Stimulated activated CD8-positive, alpha-beta memory T cell treated with anti-CD3 and anti-CD28 coated beads, Interleukin-4, amount 100 ng/mL, for 4 hours (primary cell): ENCODE measurements at places on chromosomes 4 and X.
A peak's percentile ranks its signal among the peaks of the same experiment; 100 is the strongest.

DNA sequence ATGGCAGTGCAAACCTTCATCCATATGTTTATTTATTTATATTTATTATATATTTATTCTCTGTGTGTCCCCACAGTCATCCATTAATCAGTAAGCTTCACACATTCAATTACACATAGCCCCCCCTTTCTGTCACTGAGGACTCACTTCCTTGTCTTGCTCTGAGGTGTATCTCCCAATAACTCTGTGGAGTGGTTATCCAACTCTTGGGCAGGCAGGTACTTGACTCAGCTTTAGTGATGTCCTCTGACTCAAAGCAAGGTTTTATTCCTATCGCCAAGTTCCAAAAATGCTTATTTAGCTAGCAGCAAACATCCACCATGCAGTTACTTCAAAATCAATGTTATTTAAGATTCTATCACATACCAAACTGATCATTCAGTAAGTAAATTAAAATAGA is 25.2 kb upstream of the NDP start:
- DNase-seq: no peak

DNA sequence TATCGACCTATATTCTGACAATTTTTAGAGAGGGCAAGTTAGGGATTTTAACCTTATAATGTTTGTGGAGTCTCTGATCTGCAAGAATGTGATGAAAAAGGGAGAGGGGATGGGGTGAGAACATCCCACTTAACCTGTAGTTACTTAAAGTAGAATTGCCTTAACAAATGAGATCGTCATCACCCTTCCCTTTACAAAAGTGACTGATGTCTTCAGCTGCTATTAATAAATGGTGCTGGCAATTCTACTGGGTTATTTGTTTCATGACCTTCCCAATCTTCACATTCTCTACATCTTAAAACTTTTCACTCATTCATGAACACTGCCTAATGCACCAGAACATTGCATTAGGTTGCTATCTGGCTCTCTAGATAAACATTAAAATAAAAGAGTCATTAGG is 873.4 kb upstream of the LCORL start:
- DNase-seq: no peak

GRCh38 chrX:120429776-120430540 is 39.1 kb downstream of the LAMP2 start:
- no peak for DNase-seq

GRCh38 chr4:137861682-137862081 is 329.4 kb upstream of the PCDH18 start:
- DNase-seq: no peak

DNA sequence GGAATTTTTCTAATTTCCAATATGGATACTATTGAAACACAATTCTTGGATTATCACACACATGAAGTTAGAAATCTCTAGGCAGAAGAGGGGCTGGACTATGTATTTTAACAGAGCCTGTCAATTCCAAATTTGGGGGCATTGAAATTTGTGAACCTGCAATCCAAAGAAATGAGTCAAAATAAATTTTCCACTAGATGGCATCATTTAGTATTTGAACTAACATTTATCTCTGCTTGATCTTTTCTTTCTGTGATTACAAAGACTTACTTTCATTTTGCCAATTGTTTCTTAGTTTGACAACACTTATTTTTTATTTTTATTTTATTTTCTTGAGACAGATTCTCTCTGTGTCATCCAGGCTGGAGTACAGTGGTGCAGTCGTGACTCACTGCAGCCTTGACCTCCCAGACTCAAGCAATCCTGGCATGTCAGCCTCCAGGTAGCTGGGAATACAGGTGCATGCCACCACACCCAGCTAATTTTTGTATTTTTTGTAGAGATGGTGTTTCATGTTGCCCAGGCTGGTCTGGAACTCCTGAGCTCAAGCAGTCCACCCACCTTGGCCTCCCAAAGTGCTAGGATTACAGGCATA is 2.7 kb upstream of the PYURF start:
- no peak for DNase-seq

GRCh38 chrX:130079824-130080406 is 30.4 kb downstream of the ELF4 start:
- DNase-seq: peak; percentile 25

DNA sequence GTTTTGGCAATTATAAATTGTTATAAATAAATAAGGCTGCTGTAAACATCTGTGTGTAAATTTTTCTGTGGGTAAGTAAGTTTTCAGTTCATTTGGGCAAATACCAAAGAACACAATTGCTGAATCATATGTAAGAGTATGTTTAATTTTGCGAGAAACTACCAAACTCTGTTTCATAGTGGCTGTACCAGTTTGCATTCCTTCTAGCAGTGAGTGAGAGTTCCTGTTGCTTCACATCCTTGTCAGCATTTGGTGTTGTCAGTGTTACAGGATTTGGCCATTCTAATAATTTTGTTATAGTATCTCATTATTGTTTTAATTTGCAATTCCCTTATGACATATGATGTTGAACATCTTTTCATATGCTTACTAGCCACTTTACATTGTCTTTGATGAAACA is 48.4 kb downstream of the ARFIP1 start:
- no peak for DNase-seq

- no peak for DNase-seq
These were observed 186.3 kb upstream of the TLL1 start for GRCh38 chr4:165686756-165687155.

- DNase-seq: no peak
These were observed 26.2 kb downstream of the ZNF330 start for GRCh38 chr4:141246683-141247429.

DNA sequence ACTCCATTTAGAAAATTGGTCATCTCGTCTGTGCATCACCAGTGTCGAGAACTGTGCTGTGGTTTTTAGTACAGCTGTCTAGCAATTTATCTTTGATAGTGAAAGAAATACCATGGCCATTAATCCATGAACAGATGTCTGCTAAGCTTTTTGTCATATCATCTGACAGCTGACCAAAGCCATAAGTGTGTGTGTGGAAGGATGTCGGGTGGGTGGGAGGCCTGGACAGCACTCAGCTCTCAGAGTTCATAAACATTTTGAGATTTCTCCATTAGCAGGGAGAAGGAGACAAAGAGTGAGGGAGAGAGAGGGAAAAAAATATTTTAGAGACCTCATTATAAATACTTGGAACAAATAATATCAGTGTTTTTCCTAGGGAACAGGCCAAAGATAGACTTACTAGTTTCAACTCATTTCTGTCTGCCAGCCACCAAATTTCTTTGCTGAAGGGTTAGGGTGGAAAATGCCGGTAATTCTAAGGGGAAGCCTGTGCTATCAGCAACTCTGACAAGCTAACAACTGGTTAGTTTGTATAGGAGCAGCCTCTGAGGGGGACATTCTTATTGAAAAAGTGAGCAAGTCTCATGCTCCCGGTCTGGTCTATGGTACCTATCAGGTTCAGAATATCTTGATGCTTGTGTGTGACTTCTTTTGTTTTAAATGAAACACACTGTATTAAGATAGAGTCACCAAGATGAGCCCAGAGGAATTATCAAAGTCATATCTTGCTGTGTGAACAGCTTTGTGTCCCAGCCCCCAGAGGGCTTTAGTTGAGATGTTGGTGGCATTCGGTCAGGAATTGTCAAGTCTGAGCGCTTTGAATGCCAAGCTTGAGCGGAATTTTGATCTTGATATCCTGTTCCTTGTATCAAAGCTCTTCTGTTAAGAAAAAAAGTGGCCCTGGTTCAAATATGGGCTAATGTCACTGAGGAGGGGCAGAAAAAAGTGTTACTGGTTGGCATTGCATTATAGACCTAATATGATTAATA is 41.9 kb upstream of the PDLIM3 start:
- DNase-seq: no peak

GRCh38 chr4:165368114-165368513 is 10.7 kb upstream of the CPE start:
- no peak for DNase-seq

GRCh38 chr4:160265836-160266235 is 1163.0 kb downstream of the RAPGEF2 start:
- DNase-seq: no peak

DNA sequence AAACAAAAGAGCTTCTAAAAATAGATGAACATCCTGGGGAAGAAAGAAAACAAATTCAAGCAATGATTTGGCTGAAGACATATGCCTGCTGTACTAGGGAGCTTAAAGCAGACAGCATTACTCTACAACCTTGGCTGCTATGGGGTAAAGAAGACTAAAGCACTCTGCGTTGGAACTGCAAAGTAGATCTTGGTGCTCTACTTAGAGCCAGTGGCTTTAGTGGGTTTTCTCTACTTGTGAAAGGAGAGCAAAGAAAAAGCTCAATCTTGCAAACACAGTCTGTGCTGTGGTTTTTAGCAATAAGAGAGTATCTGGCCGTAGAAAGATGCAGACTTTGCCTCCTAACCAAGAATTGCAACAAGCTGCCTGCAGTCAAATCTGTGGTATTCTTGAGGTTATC is 334.7 kb upstream of the NDST3 start:
- no peak for DNase-seq

DNA sequence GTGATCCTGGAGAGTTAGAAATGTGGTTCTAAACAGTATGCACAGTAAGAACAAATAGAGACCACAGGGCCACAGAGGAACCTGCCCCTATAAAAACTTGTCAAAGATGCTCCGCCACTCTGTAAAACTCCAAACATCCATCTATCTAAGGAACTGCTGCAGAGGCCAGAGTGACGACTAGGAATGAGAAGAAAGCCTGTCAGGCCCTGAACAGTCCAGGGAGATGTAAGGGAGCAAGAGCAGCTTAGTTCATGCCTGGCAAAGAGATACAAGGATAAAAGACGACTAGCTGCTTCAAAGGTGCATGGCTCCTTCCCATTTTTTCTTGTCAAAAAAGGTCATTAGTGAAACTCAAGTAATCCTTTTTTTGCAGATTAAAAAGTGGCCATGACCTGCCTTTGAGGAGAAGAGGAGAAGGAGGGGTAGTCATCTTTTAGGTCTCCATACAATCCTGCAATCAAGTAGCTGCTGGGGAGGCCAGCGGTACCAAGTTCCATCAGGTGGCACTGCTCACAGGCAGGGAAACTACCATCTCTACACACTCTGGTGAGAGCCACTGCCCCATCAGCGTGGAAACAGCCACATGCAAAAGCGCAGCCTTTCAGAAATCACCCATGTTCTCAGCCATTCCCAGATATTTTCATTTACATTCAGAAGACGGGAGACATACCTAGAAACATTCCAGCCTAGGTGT is 162.1 kb downstream of the TSPAN5 start:
- DNase-seq: no peak

DNA sequence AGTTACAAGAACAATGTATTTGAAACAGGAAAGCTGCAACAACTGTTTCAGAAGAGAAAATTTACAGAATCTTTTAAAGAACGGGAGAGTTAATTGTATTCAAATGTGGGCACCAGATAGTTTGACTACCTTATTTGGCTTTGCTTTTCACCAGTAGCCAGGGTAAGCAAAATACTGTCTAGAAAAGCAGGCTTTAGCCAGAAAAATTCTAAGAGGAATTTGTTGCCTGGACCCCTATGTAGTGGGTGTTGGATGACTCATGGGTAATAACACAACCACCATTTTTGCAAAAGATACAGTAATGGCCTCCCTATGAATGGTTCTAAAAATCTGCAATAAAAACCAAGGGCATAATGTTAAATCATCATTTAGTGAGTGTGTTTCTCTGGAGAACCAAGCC is 233.4 kb upstream of the ANXA3 start:
- no peak for DNase-seq

- no peak for DNase-seq
These were observed 20.4 kb upstream of the SEPSECS start for GRCh38 chr4:25180524-25181131.

- no peak for DNase-seq
These were observed 112.5 kb downstream of the CFAP299 start for GRCh38 chr4:80448056-80448455.

DNA sequence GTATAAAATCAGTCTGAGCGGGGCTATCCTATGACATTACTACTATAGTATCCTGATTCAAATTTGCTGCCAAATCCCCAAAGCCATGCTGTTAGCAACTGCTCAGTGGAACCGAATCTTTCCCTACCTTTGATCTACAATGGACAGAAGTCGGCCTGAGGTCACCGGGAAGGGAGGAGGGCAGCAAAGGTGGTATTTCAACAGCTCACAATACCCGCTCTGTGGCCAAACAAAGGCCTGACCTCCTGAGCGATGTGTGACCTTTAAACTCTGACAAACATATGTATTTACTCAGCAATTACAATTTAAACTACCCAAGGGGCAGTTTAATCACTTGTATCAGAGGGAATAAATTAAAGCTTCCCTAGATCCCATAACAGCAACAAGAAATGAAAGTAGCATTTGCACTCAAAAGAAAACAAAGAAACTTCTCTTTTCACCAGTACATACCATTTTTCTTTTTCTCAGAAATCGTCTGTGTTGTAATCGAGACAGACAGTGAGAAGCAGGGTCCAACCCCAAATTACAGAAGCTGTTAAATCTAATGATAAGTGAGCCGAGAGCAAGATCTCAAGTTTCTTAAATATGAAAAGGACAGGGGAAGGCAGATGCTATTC is 11.6 kb upstream of the TMEM128 start:
- no peak for DNase-seq

GRCh38 chr4:140989944-140990343 is 143.3 kb downstream of the RNF150 start:
- DNase-seq: no peak
